ENCODE measurements at places on chromosomes 6 and 20.

DNA sequence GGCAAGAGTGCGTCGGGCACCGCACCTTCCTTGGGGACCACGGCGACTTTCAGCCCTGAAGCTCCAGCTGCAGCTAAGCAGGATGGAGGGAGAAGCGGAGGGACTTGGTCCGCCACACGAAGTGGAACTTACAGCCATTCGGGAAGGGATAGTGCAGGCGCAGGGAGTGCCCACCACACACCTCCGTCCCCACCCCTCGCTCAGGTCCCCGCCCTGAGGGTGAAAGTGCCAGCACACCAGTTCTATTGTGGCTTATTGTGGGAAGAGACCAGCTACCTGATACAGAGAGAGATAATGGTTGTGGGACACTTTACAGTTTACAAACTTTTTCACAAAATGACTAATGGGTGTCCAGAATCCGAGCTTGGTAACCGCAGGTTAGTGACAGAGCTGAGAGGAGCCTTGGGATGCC, 76.1 kb downstream of the IRF4 start:
- no peak for DNase-seq

DNA sequence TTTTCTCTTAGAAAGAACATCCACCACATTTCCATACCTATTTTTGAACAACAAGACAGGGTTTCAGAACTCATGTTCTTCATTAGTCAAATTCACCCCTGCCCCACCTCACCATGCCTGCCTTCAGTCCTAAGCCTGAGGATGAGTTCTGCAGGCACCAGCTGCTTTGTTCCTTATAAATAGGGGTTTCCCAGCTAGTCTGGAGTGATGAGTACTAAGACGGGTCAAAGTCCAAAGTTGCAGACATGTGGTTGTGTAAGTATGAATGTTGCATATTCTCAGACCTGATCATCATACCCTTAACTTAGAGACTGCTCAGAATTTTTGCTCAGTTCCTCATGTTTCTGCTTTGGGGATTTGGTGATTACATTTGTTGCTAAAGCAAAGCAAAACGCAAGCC, 257.7 kb upstream of the CDYL start:
- DNase-seq: peak; percentile 53

GRCh38 chr6:157690441-157691210, 132.4 kb upstream of the SNX9 start:
- peak; percentile 47 for DNase-seq

GRCh38 chr6:167474725-167475124, 149.8 kb downstream of the TTLL2 start:
- DNase-seq: no peak

- no peak for DNase-seq
Observed at GRCh38 chr20:63490416-63490815, 8.5 kb downstream of the EEF1A2 start.

- DNase-seq: no peak
Observed at GRCh38 chr6:141218583-141218982, 914.1 kb upstream of the GJE1 start.

DNA sequence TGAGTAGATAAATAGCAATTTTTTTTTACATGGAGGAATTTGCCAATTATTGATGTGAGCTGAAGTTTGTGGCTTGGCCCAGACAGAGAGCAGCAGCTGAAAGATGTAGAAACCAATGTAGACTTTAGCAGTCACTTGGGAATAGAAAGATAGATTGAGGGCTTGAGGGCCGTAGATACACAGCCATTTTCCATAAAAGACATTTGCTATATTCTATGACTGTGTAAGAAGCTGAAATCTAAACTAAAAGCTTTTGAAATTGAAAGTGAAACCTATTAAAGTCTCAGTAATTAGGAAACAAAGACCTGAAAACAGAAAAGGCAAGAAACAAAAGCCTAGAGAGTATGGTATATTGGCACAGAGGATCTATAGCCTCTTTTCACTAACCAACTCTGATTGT, 332.7 kb downstream of the CENPW start:
- DNase-seq: peak; percentile 66

- DNase-seq: peak; percentile 20
Observed at GRCh38 chr20:18702736-18703135, 110.8 kb upstream of the SCP2D1 start.

DNA sequence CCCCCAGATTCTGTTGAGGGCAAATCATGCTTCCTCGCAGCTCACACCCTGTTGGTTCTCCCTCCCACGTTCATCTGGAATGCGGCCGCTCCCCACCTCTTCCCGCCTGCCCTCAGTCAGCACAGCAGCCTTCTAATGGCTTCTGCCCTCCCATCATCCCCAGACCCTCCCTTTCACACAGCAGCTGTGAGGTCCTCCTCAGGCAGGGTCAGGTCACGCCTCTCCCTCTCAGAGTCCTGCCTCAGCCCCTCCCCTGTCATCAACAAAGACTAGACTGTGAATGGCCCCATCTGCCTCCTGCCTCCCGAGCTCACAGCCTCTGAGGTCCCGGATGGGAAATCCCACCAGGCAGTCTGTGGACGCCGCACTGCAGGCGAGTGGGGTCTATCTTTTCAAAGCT, 7.9 kb upstream of the BHLHE23 start:
- peak; percentile 54 for DNase-seq

DNA sequence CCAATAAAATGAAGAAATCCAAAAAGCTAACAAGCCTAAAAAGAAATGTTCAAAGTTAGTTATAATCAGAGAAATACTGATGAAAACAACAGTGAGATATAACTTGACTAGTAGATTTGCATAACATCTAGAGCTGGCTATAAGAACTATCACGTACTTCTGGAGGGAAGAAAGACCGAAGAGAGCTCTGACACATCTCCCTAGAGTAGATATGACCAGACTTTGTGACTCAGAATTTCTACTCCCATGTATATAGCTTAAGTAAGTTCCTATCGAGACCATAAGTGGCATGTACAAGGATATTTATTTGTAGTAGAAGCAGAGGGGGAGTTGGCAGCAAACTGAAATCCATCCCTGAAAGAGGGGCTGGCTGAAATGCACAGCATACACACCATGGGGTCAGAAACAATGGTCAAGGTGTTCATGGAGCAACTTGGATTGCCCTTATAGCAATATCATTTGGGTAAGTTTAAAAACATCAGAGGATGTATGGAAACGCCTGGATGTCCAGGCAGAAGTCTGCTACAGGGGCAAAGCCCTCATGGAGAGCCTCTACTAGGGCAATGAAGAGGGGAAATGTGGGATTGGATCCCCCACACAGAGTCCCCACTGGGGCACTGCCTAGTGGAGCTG, 25.6 kb upstream of the IL17A start:
- DNase-seq: no peak

- peak; percentile 3 for DNase-seq
Observed at GRCh38 chr6:28251661-28252008, 434 bp downstream of the ZKSCAN4 start.

- DNase-seq: no peak
Observed at GRCh38 chr20:9298906-9299305, 215.5 kb upstream of the LAMP5 start.

DNA sequence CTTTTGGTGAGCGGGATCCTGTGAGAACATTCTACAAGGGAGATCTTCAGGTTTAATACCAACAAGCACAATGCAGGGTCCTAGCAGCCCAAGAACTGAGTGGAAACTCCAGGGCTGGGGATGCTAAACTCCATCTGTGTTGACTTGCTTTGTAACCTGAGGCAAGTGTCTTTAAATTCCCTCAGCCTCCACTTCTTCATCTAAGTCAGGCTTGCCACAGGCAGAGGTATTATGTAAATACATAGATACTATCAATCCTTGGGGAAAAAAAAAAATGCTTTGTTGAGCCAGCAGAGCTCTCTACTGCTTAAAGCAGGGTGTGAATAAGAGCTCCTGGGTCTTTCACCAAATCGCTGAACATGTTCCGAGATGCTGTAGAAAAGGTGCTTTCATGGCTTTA, 114.2 kb upstream of the PHACTR1 start:
- DNase-seq: no peak

DNA sequence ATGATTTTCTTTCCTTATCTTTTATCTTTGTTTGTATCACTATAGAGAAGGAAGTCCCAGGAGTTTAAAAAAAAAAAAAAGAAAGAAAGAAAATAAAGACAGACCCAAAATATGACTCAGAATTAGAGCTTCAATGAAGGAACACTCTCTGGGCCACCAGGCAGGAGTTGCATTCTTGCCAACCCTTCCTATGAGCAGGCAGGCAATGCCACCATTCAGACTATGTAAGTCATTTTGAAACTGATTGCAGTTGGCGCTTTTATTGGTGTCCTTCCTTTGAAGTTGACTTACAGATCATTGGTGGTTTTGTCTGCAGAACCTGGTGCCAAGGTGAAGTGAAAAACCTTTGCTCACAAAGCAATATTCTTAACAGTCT, 50.3 kb downstream of the MYB start:
- no peak for DNase-seq

GRCh38 chr20:3000852-3001523, 42.4 kb upstream of the GNRH2 start:
- peak; percentile 60 for DNase-seq

GRCh38 chr20:21175433-21175832, 49.6 kb downstream of the KIZ start:
- DNase-seq: no peak

DNA sequence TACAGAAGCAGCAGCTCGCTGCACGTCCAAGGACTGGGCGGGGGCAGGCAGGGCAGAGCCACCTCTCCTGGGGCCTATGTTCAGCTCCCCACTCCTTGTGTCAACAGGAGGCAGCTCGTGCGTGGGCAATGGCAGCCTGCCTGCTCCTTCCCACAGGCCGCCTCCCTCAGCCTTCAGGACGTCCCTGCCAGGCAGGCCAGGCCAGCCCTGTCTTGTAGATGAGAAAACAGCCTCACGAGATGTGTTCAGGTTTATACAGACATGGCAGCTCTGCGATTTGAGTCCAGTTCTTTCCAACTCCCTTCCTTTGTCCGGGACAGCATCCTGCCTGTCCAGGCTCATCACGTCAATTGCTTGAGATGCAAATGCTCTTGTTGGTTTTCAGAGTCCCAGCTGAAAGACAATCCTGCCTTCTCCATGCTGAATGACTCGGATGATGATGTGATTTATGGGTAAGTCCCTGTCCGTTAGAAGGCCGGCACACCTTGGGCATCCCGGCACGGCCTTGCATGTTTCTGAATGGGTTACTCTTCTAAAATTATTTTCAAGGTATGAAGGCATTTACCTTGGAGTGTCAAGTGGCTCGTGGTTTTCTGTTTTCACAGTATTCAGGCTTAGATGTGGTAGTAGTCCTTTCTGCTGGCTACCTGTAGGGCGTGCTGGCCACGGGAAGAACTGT, 13.5 kb downstream of the DYNLT1 start:
- DNase-seq: peak; percentile 55

GRCh38 chr6:96897396-96898240, at the start of gene NDUFAF4:
Gene NDUFAF4, minus strand, starts transcription at chr6:96897891. Its CDS starts 90 bp downstream, at chr6:96897801.
- DNase-seq: peak; percentile 97

GRCh38 chr6:143157131-143157530, 96.4 kb downstream of the AIG1 start:
- no peak for DNase-seq

DNA sequence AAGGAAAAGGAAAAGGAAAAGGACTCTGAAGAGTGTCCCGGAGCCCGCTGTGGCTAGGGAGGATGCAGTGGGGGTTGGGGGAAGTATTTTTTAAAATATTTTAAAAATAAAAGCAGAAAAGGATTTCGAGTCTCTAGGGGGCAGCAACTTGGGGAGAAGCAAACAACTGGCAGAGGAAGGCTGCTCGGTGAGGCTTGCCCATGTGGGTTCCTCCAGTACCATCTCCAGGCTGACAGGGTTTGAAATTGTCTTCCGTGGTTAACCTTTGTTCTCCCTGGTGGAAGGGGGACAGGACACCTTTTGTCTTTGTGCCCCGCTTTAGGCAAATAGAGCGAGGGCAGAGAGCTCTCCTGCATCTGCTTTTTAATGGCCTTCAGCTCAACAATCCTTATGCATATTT, 60.4 kb upstream of the SNX9 start:
- peak; percentile 9 for DNase-seq

GRCh38 chr6:167469101-167469500, 144.2 kb downstream of the TTLL2 start:
- no peak for DNase-seq

DNA sequence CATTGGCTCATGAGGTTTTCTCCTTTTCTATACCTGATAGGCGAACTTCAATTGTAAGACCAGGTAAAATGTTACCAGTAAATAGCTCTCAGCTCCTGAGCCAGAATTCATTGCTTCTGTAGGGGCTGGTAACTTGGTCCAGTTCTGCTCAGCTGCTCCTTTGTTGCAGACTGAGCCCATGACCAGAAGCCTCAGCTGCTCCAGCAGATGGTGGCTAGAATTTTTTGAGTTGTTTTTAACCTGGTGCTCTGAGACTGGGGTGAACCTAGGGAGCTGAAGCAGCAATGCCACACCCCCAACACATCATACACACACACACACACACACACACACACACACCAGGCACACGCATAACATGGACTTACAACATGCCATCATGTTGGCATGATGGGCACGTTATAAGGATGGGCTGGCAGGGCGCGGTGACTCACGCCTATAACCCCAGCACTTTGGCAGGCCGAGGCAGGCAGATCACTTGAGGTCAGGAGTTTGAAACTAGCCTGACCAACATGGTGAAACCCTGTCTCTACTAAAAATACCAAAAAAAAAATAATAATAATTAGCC, 103.1 kb downstream of the QRSL1 start:
- DNase-seq: peak; percentile 81

DNA sequence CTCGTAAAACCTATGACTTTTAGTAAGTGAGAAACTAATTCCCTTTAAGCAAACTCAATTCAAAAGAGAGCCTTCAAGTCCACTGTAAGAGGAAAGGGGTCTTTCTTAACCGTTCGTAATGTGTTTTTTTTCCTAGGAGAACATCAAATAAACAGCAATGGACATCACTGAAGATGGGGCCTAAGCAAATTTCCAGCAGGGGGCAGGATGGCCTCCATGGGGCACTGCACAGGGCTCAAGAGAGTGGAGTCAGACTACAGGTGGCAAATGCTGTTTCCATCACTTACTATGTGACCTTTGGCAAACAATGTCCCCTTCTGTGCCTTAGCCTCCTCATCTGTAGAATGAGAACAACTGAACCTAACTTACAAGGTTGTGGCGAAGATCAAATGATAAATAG, 88.7 kb downstream of the ARHGAP18 start:
- no peak for DNase-seq

GRCh38 chr20:568097-568652, 24.6 kb upstream of the CSNK2A1 start:
- no peak for DNase-seq

GRCh38 chr6:22008248-22008836, 288.5 kb downstream of the PRL start:
- no peak for DNase-seq

DNA sequence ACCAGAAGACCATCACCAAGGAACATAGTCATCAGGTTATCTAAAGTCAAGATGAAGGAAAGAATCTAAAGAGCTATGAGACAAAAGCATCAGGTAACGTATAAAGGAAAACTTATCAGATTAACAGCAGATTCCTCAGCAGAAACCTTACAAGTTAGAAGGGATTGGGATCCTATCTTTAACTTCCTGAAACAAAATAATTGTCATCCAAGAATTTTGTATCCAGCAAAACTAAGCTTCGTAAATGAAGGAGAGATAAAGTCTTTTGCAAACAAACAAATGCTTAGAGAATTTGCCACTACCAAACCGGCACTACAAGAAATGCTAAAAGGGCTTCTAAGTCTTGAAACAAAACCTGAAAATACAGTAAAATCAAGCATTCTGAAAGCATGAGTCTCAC, 71.0 kb downstream of the HECA start:
- DNase-seq: no peak
